ENCODE measurements at places on chromosomes 3 and 15. TPM values are rescaled to one million over a fixed set of nuclear protein-coding genes. Genes with fewer than 3 reads are reported as not detected.

DNA sequence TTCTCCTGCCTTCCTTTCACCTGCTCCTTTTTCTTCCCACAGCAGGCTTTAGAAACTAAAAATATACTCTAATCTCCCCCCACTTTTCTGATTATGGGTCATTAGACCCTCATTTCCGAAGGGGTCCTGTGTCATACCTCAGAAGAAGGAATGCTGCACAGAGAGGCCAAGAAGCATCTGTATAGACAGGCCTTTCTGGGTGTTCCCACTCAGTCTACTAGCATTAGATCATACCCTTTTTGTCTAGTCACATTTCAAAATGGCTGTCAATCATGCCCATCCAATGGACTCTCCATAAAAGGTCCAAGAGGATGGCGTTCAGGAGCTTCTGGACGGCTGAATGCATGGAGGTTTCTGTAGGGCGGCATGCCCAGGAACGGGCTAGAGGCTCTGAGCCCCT, 192.2 kb downstream of the SUCLG2 start:
- DNase-seq = peak; percentile 0

DNA sequence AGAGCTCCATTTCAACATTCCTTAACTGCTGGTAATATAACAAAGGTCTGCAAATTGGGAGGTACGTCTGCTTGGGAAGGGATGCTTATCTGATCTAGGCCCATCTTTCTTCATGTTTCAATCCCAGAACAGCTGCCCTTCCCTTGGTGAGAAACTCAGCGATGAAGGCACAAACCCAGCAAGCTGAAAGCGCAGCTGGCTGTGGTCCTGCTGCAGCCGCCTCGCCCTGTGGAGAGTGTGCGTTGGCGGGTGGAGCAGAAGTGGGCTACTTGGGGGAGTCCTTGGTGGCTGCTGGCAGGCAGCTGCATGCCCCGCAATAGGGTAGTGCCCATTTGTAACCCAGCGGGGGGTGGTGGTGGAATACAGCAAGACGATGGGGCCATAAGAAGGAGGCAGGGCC, 160.6 kb upstream of the WNT5A start:
- no peak for DNase-seq

Gene STRC
- total RNA-seq = not detected

GRCh38 chr3:164476631-164477030, 601.7 kb downstream of the SI start:
- DNase-seq = peak; percentile 39

Gene FBLN2
- total RNA-seq = 0.30 TPM

- DNase-seq = peak; percentile 81
Measured at GRCh38 chr3:183287301-183287971, 34.4 kb downstream of the B3GNT5 start.

GRCh38 chr3:119883461-119884160, 101.7 kb downstream of the NR1I2 start:
- DNase-seq = no peak

- no peak for DNase-seq
Measured at GRCh38 chr15:33646744-33647143, 321.6 kb upstream of the CHRM5 start.

DNA sequence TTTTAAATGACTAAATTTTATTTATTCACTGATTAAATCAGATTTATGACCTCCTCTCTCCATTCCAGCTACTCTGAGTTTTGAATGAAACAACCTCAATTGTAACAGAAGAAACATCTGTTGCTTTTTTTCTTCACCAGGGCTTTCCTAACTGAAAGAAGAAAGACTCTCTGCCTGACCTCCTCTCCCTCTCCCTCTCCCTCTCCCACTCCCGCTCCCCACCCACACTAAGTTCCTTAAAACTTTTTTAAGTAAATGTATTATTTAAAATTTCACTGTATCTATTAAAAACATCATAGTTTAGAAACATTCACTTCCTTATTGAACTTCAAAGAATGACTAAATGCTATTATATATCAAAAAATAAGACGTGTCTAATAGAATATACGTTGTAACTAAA, 122.0 kb downstream of the TFDP2 start:
- DNase-seq = no peak

GRCh38 chr15:58701376-58701775, 48.1 kb downstream of the ADAM10 start:
- peak; percentile 16 for DNase-seq

DNA sequence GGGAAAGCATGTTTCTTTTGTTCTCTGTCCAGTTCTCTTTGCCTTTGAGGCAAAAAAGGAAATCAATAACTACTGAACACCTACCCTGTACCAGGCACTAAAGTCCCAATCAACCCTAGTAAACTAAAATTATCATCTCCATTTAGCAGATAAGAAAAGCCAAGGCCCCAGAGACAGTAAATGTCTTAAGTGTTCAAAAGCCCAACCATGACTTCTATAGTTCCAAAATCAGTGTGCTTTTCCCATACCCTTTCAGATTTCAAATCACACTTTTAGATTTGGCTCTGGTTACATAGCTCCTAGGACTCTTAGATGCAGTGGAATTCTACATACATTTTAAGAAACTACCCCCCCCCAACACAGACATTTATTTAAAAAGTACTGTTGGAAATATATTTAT, 63.5 kb downstream of the UACA start:
- no peak for DNase-seq

GRCh38 chr3:65993134-65993900, 45.4 kb downstream of the MAGI1 start:
- no peak for DNase-seq

- peak; percentile 46 for DNase-seq
Measured at GRCh38 chr3:134754768-134755559, 40.1 kb upstream of the EPHB1 start.

- peak; percentile 39 for DNase-seq
Measured at GRCh38 chr3:61847784-61848462, 286.6 kb downstream of the PTPRG start.

Gene NECTIN3
- total RNA-seq = 76.6 TPM

GRCh38 chr3:173893835-173894234, 496.3 kb downstream of the NLGN1 start:
- no peak for DNase-seq

Measured in M059J (cell line).